ENCODE measurements at places on chromosomes 2 and 18. TPM values are rescaled to one million over a fixed set of nuclear protein-coding genes. Genes with fewer than 3 reads are reported as not detected.

The IL1R1 gene
- 6.3 TPM for total RNA-seq

The BCL2 gene
- 39.1 TPM for total RNA-seq

The MYCN gene
- total RNA-seq = 7.3 TPM

The EFR3B gene
- total RNA-seq = 4.7 TPM

The PPP1R1C gene
- 1.6 TPM for total RNA-seq

Measured in skeletal muscle tissue (tissue), 5 donors.